NCI-H345 (cell line): ENCODE measurements at places on chromosomes 7 and 10.

DNA sequence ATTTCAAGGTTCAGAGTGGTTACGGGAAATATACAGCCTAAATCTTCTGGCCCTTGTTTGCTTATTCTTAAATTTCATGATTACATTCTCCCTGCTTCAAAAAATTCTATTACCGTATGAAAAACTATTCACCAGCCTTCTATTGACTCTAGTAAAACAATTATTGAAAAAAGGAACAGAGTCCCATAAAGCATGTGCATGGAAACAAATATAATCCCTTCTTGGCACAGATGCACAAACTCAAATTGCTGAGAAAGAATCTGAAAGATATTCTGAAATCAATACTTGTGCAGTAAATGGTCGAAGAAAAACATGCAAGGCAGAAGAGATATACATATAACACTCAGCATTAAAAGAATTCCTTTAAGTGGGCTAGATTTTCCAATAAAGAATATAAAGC, 83.6 kb downstream of the LRRN3 start:
- no peak for DNase-seq

GRCh38 chr10:6746782-6747181, 166.7 kb upstream of the PRKCQ start:
- DNase-seq, result no peak

DNA sequence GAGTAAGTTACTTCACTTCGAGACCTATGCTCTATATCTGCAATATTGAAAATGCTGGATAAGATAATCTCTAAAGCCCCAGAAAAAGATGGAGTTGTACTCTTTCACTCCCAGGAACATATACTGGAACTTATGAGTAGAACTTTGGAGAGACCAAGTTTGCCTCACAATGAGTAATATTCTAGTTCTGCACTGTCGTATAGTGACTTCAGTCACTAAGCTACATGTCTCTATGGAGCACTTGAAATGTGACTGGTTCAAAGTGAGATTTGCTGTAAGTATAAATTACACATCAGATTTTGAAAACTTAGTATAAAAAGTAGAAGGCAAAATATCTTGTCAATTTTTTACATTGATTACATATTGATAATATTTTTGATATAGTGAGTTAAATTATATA, 116.4 kb downstream of the PTEN start:
- DNase-seq, result no peak

DNA sequence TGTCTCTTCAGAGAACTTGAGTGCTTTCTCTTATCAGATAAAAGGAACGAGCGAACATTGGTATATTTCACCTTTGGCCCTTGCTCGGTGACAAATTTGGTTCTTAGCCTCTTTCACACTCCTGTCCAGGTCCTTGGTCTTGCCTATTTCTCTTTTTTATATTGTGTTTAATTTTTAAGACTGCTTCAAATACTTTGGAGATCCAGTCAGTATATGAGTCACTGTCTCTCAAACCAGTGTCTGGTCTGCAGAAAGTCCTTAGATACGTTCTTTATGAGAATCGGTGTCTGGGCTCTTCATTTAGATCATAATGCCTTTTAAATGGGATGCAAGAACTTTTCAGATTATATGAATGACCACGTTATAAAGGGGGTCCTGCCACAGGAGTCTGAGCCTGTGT, 55.0 kb downstream of the PIK3AP1 start:
- no peak for DNase-seq

GRCh38 chr10:5480162-5480941, 19.0 kb downstream of the CALML5 start:
- no peak for DNase-seq

GRCh38 chr7:49788455-49789059, 15.1 kb downstream of the VWC2 start:
- no peak for DNase-seq
